Stimulated activated CD4-positive, alpha-beta T cell treated with anti-CD3 and anti-CD28 coated beads, Interleukin-1b, Interleukin-23, amount 100 ng/mL, for 24 hours (primary cell): ENCODE measurements at places on chromosomes 12 and 14.

- peak; percentile 13 for DNase-seq
Observed at GRCh38 chr14:75230140-75230792, 48.4 kb upstream of the FOS start.

- no peak for DNase-seq
Observed at GRCh38 chr12:50720085-50720484, 43.8 kb upstream of the ATF1 start.

GRCh38 chr12:57461276-57461916 lies 1.8 kb downstream of the GLI1 start:
- DNase-seq = no peak

DNA sequence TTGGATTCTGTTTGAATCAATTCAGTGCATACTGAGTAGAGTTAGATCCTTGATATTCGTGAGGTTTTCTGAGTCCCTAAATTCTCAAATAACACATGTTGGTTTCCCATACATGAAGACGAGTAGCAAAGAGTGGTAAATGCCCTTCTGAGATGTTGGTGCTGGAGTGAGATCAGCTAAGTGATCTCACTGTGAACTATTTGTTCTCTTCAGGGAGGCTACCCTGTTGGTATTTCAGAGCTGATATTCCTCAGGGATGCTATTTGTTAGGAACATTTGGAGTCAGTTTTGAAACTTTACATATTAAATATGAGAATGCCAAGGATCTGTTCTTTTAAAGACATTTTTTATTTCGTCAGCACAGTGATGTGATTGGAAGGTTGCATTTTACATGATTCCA lies 54.7 kb downstream of the SUSD6 start:
- no peak for DNase-seq

GRCh38 chr12:47990351-47991105 lies 13.7 kb downstream of the COL2A1 start:
- DNase-seq = no peak
